Stimulated activated effector memory CD8-positive, alpha-beta T cell treated with anti-CD3 and anti-CD28 coated beads, Interleukin-12 subunit alpha, Interleukin-12 subunit beta, amount 100 ng/mL, for 72 hours (primary cell): ENCODE measurements at places on chromosomes 5 and 9.

- no peak for DNase-seq
These were observed 28.2 kb upstream of the CPLX2 start for GRCh38 chr5:175842951-175843793.

GRCh38 chr5:35046774-35047173, 975 bp downstream of the AGXT2 start:
- no peak for DNase-seq

DNA sequence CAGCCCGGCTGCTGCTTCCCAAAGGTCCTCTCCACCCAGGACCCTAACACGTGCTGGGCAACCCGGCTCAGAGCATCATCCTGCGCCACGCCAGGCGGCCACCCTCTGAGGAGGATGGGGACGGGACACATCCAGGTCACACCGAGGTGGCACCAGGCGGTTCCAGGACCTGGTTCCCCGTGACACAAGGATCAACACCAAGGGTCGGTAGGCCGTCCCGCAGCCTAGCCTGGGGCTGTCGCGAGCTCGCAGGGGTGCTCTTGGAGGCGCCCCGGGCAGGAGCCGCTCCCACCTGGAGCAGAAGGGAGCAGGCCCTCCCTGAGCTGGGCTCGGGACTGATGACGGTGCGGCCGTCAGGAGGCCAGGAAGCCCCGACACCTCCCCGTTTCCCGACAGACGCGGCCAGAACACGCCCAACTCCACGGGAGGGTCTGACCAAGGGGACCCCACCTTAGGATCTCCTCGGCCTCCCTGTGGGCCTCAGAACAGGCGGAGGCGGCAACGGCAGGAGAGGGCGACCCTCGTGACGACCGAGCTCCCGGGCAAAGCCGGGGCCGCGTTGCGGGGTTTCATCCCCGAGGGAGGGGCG, 6.3 kb downstream of the EXD3 start:
- no peak for DNase-seq

GRCh38 chr5:82513738-82514137, 235.6 kb upstream of the RPS23 start:
- no peak for DNase-seq

- no peak for DNase-seq
These were observed 30.6 kb downstream of the CRHBP start for GRCh38 chr5:76983468-76983867.

- DNase-seq, result no peak
These were observed 34.1 kb upstream of the PLIN2 start for GRCh38 chr9:19161257-19162025.

DNA sequence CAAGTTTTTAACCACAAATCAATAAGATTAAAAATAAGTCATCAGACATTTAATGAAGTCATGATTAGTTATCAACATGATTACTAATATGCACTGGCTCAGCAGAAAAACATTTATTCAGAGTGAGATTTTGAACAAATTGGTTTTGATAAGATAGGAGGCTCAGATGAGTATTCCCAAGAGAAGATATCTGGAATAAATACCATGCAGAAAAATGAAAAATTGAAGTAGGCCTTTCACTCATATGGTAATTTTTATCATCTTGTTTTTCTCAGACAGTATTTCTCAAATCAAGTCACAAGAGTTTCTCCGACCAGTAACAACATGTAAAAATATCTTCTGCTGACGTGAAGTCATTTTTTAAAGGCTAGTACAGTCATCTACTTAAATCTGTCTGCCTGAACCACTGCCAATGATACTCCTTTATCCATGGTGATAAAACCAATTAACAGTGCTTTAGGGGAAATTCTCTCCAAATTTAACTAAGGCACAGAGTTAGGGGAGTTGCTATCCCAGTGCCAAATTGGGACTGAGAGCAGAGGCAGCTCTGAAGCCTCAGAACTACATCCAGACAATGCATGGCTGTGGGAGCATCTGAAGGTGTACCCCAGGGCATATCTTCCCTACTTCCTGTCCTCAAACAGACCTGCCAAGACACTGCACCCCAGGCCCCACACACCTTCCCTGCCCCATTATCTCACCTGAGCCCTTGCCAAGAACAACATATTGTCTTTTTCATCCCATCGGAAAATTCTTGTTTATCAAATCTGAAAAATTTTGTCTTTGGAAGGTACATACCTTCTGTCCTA, 105.5 kb upstream of the TSLP start:
- DNase-seq, result no peak

- no peak for DNase-seq
These were observed 110.8 kb downstream of the MARCHF3 start for GRCh38 chr5:126919566-126919965.

- no peak for DNase-seq
These were observed 1.5 kb downstream of the CARD9 start for GRCh38 chr9:136372006-136372405.

- peak; percentile 85 for DNase-seq
These were observed 6.9 kb upstream of the NDUFB6 start for GRCh38 chr9:32579706-32580331.

DNA sequence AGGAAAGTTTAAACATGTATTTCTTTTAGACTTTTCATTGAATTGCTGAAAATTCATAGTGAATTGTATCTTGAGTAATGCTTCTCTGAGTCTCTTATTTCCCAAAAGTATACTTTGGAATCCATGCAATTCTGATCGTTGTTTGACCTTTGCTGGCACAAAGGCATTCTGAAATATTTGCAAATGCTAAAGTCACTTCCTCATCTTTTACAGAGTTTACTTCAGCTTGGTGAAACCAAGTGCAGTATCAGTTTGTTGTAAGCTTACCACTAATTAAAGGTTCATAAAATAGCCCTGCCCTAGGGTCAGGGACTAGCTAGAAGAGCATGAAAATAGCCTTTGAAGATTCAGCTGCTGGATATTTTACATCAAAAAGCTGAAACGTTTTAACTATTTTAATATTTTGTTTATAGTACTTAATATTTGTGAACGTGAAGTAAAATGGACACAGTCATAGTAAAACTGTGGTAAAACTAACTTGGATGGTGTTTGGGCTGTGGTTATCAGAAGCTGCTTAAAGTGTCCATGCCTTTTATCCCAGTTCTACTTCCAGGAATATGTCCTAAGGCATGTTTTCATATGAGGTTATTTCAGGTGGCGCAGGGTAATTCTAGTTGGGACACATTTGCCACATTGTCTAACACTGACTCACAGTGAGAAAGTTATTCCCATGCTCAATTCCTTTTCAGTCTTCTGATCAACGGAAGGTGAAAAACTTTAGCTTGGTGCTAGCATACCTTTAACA, 45.3 kb downstream of the SLC22A5 start:
- no peak for DNase-seq

- DNase-seq, result no peak
These were observed 247.6 kb upstream of the FBXL7 start for GRCh38 chr5:15252331-15252730.

DNA sequence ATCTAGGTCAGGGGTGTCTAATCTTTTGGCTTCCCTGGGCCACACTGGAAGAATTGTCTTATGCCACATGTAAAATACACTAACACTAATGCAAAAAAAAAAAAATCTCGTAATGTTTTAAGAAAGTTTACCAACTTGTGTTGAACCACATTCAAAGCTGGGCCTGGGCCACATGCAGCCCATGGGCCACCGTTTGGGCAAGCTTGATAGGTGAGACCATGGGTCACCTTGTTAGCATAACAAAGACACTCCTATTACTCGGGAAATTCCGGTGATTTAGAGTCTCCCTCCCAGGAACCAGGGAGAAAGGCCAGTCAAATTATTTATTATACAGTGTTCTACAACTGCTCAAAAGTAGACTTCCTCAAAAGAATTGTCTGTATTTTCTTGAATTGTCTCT, 12.7 kb downstream of the RECK start:
- no peak for DNase-seq

GRCh38 chr5:81817980-81818379, 67.1 kb upstream of the SSBP2 start:
- no peak for DNase-seq

- no peak for DNase-seq
These were observed 20.6 kb upstream of the CAST start for GRCh38 chr5:96641368-96642280.

GRCh38 chr5:55022450-55022849, 1.6 kb upstream of the GZMK start:
- DNase-seq, result no peak

DNA sequence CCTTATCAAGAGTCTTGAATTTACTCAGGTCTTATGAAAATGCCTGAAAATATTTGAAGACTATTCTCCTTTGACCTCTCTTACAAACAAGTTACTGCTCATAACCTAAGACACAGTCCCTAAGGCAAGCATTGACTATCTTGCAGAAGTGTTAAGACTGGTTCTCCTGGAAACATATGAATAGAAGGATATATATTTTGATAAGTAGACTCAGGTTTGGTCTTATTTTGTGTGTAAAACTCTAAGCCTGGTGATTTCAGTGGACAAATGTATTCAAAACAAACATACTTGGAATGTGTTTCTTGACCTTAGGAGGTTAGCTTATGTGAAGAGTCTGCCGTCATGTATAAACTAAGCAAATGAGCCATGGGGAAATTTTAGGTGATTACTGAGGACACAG, 7.5 kb upstream of the UBQLN1 start:
- DNase-seq, result no peak
